Activated T-cell treated with anti-CD3 and anti-CD28 coated beads for 1 hour (primary cell): ENCODE measurements at places on chromosomes 2 and 18.

DNA sequence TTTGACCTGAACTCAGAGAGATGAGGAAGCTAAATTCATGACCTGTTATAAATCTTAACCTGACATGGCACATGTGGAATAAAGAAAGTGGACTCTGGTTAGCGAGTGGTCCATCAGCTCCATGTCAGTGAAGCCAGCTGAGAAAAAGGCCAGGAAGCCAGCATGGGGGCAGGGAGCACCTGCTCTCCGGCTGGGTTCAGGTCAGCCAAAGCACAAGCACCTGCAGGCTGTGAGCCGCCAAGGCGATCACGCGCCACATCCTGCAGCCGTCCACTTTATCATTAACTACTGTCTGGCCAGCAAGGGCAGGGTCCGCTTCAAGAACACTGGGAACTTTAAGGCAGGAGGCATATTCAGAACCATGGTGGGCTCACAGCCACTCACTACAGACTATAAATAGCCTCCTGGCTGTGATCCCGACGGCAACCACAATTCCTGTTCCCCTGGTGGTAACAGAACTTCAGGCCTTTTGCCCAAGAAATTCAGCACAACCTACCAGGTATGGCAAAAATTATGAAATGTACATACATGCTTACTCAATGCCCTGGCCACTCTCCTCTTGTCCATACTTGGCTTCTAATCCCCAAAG is 35.5 kb downstream of the ACVR1 start:
- DNase-seq: no peak

GRCh38 chr2:46988733-46989481 is 73.3 kb upstream of the MCFD2 start:
- no peak for DNase-seq

DNA sequence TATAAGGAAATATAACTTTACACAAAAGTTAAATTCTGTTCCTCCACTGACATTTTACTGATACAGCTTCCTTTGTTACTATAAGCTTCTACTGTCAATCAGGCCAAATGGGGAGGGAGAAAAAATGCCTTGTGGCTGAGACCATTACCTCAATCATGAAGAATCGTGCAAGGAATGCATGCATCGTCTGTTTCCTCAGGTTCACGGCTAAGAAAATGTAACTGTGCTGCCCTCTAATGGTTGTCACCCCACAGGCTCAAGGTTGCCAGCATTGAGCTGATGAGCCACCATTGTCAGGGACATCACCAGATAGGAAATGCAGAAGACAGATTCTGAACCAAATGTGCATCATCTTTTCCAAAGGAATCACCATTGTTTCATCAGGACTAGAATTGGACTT is 426.9 kb downstream of the CDH2 start:
- no peak for DNase-seq

- DNase-seq: no peak
These were observed 123.7 kb upstream of the CTDP1 start for GRCh38 chr18:79555885-79556284.

GRCh38 chr2:235025800-235026536 is 74.2 kb downstream of the SH3BP4 start:
- no peak for DNase-seq

- no peak for DNase-seq
These were observed 96.3 kb upstream of the THUMPD2 start for GRCh38 chr2:39875182-39875913.

- DNase-seq: no peak
These were observed 140.2 kb downstream of the CSRNP3 start for GRCh38 chr2:165609672-165610071.

DNA sequence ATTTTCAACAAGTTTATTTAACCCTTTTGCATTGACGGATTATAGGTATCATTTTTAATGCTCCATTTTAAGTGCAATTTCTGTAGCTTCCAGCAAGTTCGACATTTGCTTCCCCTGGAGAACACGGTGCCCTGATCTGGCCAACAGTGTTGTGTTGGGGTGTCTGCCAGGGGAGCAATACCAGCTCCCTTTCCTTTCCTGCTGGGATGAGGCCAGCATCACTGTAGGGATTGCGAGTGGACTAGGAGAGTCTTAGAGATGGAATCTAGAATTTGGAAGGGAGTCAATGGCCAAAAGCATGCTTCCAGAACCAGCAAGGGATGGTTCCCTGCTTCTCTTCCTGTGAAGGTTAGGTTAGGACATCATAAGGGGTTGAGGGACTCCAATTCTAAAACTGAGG is 135.2 kb downstream of the RTN4 start:
- no peak for DNase-seq

DNA sequence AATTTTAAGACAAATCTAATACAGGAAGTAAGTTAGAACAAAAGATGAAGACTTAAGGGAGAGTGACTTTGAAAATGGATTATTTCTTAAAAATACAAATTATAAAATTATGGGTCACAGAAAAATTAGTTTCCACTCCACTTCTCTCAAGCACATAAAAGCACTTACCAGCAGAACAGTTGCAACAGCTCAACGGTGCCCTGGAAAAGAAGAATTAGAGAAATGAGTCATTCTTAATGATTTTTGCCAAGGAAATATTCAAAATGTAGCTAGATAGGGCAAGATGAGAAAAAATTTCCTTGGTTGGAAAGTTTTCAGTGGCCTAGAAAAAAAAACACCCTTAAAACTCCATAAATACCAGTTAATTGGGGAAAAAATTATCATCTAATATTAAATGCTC is 2185.6 kb upstream of the CELF4 start:
- no peak for DNase-seq

- DNase-seq: no peak
These were observed 277.7 kb upstream of the FBXO11 start for GRCh38 chr2:48183991-48184390.

GRCh38 chr2:56739413-56739812 is 555.6 kb downstream of the CCDC85A start:
- no peak for DNase-seq

- no peak for DNase-seq
These were observed 52.7 kb upstream of the ITGA4 start for GRCh38 chr2:181404472-181404871.

DNA sequence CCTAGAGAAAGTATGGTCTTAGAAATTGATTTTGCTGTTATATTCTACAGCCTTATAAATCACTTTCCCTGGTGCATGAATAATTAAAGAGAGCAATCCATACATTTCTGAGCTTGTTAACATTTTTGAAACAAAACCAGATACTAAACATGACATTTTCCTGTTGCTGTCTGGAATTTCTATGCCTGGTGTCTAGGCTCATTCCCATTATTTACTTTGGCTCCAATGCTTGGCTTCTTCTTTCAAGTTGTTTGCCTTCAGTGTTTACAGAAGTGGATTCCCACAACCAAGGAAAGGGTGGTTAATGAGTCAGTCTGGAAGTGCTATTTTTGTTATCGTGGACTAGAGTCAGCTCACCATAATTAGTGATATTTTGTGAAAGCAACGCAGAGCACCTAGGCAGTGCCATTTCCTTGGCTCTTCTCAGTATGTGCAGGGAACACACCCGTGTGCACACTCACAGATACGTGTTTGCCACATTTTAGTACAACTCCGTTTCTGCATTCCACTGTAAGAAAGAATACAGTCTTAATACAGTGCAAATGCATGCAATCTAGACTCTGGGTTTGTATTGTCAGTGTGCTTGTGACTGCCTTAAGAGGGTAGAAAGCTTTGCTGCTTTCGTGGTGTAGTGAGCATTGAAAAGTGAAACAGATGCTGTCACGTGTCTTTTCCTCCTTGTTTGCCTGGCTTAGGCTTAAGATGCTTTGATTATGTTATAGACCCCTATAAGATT is 185.0 kb upstream of the RASGRP3 start:
- DNase-seq: no peak

DNA sequence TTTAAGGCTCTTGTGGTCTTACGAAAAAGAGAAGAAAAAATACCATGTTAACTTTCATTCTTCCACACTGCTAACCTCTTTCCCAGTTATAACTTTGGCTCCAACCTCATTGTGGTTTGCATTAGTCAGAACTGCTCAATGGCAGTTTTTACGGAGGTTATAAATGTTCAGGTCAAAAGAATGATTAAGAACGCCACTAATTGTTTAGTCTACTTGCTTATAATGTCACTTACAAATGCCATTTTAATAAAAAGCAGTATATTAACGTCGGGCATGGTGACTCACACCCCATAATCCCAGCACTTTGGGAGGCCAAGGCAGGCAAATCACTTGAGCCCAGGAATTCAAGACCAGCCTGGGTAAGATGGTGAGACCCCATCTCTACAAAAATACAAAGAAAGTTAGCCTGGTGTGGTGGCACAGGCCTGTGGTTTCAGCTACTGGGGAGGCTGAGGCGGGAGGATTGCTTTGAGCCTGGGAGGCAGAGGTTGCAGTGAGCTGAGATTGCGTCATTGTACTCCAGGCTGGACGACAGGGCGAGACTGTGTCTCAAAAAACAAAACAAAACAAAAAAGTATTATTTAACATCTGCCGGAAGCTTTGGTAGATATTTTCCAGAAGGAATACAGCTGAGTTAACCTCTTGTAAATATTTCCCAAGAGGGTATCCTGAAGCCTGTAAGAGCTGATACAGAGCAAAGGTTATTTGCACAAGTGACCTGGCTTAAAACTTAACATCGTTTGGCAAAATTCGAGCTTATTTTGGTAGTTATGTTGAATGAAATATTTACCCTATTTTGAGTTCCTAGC is 5.1 kb downstream of the AGPS start:
- DNase-seq: no peak

GRCh38 chr2:119149611-119150010 is 8.9 kb downstream of the C1QL2 start:
- DNase-seq: no peak

DNA sequence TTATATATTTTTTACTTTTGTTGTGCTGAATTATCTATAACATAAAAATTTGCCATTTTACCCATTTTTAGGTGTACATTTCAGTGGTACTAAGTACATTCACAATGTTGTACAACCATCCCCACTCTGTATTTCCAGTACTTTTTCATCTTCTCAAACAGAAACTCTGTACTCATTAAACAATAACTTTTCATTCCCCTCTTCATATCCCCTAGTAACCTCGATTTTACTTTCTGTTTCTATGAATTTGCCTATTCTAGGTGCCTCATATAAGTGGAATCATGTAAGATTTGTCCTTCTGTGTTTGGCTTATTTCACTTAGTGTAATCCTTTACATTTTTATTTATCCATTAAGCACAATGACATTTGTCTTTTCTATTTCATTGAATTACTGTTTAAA is 51.3 kb downstream of the GTF2A1L start:
- no peak for DNase-seq

DNA sequence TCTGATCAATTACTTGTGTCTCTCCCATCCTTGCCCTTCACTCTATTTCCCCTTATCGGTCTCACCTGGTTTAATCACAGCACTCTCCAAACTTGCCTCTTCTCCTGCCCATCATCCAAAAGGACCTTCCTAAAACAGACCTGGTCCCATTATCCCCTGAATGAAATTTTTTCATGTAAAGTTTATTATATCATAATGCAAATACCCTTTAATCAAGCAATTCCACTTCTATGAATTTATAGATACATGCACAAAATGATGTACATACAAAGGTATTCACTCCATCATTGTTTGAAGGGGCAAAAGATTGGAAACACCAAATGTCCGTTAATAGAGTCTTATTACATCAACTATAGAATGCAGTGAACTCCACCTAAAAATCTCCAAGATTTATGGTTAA is 88.1 kb upstream of the PKDCC start:
- no peak for DNase-seq

DNA sequence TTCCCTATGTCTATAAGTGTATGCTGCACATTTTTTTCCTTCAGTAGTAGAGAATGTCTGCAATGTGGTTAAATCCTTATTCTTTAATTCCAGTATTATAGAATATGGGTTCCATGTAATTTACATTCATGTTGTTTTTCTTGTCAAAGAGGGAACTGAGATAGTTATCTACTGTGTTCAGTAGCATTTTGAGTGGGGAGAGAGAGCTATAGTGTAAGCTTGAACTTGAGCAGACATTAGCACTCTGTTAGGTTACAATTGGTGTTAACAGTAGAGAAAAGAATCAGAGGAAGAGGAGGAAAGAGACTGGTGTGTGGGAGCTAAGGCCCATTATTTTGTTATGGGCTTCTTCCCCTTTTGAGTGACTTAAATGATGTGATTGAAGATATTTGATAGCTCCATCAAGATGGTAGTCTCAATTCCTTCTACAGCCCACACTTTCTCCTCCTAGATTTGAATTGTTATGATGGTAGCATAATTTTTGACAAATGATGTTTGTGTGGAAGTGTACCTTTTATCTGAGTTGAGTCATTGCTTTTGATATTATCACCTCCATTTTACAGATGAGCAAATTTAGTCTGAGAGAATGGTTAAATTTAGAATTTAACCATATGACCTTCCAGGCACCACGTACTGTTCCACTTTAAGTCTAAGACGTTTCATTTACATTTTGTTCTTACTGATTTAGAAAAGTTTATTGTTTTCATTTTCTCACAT is 71.3 kb downstream of the FMNL2 start:
- no peak for DNase-seq

- DNase-seq: no peak
These were observed 50.1 kb downstream of the THUMPD2 start for GRCh38 chr2:39728941-39729351.

- DNase-seq: no peak
These were observed 375.1 kb upstream of the ID2 start for GRCh38 chr2:8306530-8307351.

DNA sequence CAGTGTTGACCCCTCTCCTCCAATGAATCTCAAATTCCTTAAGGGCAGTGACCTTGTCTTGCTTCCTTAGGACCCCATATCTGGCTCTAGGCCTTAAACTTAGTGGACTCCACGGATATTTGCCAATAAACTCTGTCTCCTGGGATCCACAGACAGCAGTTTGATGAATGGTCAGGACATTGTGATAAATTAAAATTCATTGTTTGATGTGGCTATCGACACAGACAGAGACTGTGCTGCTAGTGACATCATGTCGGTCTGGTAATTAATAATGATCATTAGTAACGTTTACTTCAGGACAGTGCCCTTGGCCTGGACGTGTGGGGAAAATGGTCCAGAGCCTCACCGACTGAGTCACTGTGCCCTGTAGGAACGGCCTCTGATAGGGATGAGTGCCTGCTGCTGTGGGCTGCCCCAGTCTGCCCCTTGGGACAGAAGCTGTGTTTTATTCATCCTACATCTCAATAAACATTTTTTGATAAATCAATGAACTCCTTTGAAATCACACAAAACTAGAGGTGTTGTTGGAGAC is 5.2 kb upstream of the SLC35F6 start:
- DNase-seq: no peak

DNA sequence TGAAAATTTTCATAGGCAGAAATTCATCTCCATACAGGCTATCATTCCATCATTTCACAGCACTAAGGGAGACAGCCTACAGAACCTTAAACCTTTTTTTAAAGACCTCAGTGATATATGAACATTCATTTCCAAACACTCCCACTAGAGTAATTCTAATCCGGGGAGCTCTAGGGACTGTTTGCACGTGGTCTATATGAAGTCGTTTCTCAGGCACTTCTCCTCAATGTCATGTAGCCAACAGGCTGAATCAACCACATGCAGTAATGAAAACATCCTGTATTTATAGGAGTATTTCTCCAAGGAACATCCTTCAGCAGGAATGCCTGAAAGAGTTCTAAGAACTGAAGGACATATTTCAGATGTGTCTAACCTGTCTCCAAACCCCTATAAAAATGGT is 97.3 kb upstream of the CREB1 start:
- no peak for DNase-seq

GRCh38 chr18:63917817-63918216 is 10.1 kb downstream of the SERPINB10 start:
- DNase-seq: no peak

- no peak for DNase-seq
These were observed 5.5 kb downstream of the COLEC12 start for GRCh38 chr18:495017-495416.
